Nephron progenitor cell (in vitro differentiated cells): ENCODE measurements at places on chromosomes 5 and 9.

- no peak for DNase-seq
Observed at GRCh38 chr9:135501261-135502167, 1.0 kb downstream of the MRPS2 start.

DNA sequence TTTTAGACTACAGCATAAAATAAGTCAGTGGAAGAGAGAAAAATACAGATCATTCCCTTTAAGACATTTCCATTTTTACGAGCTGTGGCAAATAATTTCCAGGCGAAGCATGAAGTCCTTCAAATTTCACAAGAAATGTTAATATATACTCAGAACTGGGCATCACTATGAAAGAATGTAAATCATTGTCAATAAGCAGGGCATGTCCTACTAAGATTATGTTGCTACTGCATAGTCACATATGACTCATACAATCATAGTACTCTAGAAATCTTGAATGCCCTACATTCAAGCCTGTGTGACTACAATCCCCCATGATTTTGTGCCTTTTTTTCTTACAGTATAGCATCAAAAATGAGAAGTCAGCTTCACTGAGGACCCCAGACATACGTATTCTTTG lies 485.2 kb upstream of the FTMT start:
- no peak for DNase-seq

GRCh38 chr5:90015584-90016018 lies 394.0 kb downstream of the CETN3 start:
- no peak for DNase-seq

DNA sequence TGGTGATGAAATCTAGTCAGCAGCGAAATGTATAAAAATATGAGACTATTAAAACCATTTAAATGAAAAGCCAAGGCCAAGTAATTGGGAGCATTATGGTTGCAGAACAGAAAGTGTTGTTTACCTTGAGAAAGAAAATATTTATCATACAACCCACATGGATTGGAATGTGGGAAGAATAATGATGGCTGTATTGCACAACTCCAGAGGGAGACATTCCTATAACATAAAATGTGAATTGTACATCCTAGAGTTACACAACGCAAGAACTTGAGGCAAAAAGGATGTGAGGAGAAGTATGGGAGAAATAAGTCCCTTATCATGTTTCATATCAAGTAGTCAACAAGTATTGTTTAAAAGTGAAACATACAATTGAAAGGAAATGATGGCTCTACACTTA lies 1014.0 kb upstream of the SEMA6A start:
- no peak for DNase-seq

GRCh38 chr5:134594797-134595457 lies 37.7 kb downstream of the SAR1B start:
- DNase-seq, result no peak

DNA sequence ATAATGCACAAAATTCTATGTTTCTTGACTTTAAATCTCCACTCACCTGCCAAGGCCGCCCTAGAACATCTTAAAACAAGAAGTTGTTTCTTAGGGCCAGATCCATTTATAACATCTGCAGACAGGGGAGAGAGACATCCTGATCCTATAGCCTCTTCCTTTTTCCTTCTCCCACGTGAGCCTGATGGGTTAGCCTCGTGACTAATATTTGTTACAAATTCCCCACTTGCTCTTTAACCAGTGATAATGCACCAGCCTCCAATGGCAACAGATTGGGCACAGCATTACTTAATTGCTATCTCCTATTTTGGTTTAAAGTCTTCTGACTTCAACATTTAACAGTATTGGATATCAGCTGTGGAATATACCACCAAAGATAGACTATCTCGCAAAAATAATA lies 196.5 kb downstream of the GADD45G start:
- DNase-seq, result no peak

- DNase-seq, result no peak
Observed at GRCh38 chr5:148457183-148457620, 73.4 kb downstream of the FBXO38 start.

DNA sequence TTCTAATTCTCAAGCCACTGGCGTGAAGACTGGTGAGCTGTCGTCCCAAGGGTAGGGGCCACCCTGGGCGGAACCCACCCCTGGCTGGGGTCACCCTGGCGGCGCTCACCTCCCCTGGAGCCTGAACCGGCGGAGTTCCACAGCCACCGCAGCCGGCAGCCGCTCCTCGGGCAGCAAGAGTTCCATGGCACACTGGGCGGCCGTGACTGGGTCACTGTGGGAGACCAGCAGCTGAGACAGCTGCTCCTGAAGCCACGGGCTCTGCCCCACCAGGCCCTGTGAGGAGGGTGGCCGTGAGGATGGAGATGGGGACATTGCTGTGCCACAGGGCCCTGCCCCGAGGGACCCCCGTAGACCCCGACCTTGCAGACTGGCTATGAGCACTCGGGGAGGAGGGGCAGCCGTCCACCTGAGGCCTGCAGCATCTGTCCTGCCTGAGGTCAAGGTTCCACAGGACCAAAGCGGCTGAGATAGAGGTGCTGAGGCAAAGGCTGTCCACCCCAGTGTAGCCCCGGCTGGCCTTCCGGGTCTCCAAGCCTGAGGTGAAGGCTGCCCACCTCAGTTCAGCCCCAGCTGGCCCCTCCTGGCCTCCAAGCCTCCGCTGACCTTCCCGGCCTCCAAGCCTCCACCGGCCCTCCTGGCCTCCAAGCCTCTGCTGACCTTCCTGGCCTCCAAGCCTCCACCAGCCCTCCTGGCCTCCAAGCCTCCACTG lies 50.6 kb upstream of the NRARP start:
- DNase-seq, result no peak

- DNase-seq, result no peak
Observed at GRCh38 chr5:31731016-31731415, 92.1 kb downstream of the PDZD2 start.

- DNase-seq, result no peak
Observed at GRCh38 chr9:38018958-38019602, 49.9 kb downstream of the SHB start.

- DNase-seq, result no peak
Observed at GRCh38 chr5:82205005-82205404, 73.1 kb downstream of the RPS23 start.

- DNase-seq, result no peak
Observed at GRCh38 chr5:149251546-149251945, 20.1 kb upstream of the AFAP1L1 start.

DNA sequence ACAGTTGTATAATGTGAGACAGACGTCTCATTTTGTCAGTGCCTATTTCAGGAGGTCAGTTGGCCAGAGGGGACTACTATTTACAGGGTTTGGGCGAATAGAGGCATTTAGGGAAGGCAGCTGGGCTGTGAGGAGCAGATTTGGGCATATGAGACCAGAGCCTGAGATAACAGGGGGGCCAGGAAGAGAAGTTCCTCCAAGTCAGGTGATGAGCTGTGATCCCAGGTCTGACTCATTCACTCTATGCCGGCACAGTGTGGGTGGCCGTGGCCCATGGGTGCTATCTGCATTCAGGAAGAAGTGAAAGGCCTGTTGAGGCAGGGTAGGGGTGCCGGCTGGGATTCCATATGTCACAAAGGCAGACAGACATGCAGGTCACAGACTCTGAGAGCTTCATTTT lies 142.8 kb downstream of the PDZD2 start:
- DNase-seq, result no peak

DNA sequence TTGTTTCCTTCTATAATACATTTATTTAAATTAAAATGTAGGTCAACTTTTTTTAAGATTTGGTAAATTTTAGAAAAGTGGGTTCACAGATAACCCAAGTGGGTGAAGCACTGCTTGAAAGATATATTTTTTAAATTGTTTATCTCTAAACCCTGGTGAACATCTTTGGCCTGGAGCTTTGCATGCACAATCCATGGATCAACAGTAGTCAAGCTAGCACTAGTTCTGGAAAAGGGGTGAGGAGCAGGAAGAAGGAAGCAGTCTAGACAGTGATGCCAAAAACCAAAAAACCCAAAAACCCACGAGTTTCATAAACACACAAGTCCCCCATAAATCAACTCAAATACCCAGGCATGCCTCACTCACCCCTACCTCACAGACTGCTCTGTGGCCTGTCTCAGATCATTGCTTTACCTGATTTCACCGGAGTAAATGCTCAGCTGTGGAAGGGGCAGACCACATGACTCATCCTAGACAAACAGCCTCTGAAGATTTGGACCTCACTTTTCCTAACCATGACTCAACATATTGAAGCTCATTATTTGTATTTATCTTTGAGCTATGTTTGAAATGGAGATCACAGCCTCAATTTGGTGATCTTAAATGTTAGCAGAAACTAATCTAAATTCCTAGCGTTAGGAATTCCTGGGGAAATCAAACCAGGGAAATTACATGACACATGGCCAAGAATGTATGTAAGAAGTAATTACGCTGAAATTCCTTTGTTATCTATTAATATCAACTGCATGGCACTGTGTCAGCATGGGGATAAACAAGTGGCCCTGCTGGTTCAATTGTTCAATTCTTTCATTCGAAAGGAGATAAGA lies 149.6 kb downstream of the ZNF608 start:
- no peak for DNase-seq

- no peak for DNase-seq
Observed at GRCh38 chr5:107542428-107542827, 128.3 kb downstream of the EFNA5 start.

- no peak for DNase-seq
Observed at GRCh38 chr5:82386576-82386975, 108.4 kb upstream of the RPS23 start.

DNA sequence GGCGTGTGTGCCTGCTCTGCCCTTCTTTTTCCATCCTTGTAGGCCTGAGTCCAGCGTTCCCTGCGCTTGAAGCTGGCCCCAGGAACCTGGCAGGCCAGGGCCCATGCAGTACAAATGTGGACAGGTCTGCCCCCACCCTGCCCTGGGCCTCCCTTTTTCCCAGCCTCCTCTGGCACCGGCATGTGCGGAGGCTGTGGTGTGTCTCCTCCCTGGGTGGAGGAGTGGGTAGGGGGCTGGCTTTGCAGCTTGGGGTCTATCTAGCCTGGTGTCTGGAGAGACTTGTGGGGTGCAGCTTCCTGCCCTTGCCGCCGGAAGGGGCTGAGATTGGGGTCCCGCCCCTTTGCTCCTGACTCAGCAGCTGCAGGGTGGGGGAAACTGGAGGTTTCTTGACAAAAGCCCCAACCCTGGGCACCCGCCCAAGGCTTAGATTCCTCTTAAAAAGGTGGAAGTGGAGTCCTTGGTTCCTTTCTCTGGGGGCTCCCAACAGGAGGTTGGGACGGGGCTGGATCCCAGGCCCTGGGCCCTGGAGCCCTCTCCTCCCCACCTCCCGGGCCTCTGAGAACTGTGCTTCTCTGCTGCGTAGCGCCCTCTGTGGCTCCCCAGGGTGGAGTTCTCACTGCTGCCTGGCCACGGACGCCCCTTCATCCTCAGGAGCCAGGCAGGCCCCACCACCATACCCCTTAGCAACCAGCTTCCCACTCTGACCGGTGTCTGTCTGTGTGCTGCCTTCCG lies 18.0 kb downstream of the RXRA start:
- DNase-seq, result no peak

DNA sequence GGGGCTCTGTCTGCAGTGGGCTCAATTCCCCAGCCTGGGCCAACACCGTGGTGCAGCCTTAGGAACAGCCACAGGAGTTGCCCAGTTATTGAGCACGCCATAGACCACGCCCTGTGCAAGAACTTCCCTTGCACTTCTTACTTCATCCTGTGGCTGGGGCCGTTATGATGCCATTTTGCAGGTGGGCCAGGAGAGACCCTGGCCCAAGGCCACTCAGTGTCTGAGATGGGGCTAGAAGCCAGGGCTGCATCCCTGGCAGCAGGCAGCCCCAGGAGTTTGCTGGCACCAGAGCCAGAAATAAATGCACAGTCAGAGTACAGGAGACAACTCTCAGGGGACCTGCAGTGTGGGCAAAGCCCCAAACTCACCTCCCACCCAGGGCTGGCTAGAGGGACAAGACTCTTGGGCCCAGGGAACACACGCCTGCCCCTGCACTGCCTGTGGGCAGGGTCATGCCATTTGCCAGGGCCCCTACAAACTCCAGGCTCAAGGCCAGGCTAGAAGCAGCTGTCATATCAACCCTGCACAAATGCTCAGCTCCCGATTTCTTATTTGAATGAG lies 6.7 kb downstream of the CORO2A start:
- no peak for DNase-seq

- DNase-seq, result no peak
Observed at GRCh38 chr9:135038331-135038730, 49.1 kb upstream of the OLFM1 start.

DNA sequence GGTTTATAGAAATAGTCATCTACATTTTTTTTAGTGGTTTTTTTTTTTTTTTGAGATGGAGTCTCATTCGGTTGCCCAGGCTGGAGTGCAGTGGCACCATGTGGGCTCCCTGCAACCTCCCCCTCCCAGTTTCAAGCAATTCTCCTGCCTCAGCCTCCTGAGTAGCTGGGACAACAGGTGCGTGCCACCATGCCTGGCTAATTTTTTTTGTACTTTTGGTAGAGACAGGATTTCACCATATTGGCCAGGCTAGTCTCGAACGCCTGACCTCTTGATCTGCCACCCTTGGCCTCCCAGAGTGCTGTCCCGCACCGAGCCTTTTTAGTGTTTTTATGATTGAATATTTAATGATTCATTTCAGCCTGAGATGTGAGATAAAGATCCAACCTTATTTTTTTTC lies 27.3 kb downstream of the ANKRD33B start:
- no peak for DNase-seq

DNA sequence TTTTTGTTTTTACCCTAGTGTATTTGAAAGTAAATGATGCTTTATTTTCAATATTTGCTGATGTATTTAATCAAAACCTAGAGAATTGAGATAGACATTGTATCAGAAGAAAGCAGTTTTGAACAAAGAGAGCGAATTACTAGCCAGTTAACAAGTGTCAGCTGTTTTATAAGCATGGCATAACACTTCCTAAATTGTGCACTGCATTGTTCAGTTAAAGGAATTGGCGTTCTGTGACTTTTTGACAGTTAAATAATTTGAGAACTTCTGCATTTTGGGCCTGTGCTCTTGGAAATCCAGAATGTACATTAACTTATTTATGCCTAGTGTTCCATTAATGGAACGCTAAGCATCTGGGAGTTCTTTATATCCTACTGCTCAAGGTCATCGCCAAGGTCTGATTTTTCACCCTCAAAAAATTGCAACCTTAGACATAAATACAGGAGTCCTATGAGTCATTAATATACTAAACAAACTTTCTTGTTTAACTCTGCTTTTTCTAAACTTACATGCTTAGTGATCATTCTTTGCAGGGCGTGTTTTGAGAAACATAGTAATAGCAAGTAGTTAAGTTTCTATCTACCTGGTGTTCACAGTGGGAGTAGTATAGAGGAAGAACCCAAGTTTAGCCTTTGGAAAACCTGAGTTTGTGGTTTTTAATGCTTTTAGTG lies 31.1 kb downstream of the RASA1 start:
- no peak for DNase-seq

- DNase-seq, result no peak
Observed at GRCh38 chr5:127793052-127793451, 89.9 kb downstream of the CCDC192 start.
